ENCODE measurements at places on chromosomes 1 and 21.

GRCh38 chr1:5351366-5351765, 640.9 kb downstream of the NPHP4 start:
- DNase-seq, result no peak

GRCh38 chr1:10631121-10631810, 156.5 kb downstream of the PEX14 start:
- DNase-seq, result no peak

DNA sequence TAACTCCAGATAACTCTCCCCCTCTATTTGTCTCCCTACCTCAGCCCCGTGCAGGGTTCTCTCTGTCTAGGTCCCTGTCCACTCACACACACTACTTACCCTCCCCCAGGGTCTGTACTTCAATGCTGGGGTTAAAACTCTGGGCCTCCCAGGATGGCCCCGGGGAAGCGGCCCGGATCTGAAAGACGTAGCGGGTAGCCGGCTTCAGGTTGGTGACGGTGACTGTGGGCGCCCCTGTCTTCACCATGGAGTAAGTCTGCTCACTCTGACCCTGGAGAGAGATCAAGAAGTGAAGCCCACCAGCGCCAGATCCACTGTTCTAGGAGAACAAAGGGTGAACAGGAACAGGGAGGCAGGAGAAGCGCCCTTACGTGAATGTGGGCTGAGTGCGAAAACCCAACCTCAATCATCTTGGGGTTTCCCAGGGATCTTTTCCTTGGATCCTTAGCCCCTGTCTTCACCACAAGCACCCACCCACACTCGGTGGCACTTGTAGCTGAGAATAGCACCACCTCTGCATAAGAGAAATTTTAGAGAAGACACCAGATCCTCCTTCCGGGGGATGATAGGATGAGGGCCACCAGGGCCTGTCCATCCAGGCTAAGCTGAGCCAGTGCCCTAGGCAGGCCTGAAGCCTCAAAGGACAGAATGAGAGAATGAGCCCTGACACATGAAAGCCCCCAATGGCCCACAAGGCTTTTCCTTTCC, 33.5 kb downstream of the EPHA10 start:
- no peak for DNase-seq

DNA sequence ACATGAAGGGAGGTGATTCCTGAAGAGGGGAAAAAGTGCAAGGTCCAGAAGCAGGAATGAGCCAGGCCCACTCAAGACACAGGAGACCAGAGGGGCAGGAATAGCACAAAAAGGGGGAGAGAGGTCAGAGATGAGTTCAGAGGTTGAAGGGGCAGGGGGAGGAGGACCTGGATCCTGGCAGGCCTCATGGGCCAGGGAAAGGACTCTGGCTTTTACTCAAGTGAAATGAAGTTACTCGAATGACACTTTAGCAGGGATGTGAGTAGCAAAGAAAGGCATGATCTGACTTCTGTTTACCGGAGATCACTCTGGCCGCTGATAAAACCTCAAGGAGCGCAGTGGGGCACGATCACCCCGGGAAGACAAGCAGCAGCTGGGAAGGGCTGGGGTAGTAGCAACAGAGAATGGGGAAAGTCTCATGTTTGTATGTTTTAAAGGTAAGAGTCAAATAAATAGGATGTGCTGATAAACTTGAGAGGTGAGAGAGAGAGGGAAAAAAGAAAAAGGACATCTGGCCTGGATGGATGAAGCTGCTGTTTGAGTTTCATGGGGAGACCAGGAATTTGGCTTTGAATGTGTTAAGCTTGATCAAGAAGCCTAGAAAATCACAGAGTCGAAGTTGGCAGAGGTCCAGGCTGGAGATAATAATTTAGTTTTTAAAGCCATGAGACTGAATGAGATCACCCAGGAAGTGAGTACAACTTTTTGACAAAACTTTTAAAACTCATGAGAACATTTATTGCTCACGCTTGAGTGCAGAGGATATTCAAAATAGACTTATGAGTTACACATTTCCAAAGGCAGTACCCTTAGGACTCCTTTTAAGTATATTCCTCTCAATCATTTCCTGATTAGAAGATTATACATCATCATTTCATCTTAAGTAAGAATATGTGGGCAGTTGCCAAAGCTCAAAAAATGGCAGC, 156.0 kb downstream of the RERE start:
- DNase-seq, result no peak

GRCh38 chr1:215793180-215793579, 226.1 kb downstream of the KCTD3 start:
- DNase-seq, result no peak

DNA sequence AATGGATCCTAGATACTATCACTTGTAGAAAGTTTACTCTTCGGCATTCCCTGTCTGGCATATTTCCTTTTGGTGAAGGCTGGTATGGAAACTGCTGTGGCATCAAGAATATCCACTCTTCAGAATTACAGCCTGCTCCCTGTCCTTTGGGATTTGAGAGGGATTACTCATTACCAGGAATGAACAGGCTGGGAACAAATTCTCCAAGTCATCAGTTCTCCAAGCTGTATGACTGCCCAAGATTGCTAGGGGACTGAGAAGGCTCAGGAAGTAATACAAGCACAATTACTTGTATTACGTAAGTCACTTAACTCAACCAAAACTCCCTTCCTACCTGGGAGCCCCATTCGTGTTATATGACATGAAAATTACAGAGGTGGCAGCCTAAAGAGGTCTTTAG, 49.6 kb downstream of the CD58 start:
- no peak for DNase-seq

DNA sequence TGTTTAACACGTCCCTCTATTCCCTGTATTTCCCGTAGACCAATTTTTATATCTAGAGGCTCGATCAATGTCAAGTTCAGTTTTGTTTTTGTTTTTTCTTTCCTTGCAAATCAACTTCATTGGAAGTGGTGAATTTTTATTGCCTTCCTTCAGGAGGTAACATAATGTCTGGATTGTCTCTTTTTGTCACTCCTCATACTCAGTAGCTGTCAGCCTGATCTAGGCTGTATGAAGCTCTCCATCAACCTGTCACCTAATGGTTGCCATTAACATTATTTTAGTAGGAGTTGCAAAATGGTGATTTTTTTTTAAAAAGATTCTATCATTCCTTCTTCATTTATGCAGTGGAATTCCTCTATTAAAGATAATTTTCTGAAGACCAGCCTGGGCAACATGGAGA, 49.7 kb upstream of the KIF26B start:
- DNase-seq, result no peak

DNA sequence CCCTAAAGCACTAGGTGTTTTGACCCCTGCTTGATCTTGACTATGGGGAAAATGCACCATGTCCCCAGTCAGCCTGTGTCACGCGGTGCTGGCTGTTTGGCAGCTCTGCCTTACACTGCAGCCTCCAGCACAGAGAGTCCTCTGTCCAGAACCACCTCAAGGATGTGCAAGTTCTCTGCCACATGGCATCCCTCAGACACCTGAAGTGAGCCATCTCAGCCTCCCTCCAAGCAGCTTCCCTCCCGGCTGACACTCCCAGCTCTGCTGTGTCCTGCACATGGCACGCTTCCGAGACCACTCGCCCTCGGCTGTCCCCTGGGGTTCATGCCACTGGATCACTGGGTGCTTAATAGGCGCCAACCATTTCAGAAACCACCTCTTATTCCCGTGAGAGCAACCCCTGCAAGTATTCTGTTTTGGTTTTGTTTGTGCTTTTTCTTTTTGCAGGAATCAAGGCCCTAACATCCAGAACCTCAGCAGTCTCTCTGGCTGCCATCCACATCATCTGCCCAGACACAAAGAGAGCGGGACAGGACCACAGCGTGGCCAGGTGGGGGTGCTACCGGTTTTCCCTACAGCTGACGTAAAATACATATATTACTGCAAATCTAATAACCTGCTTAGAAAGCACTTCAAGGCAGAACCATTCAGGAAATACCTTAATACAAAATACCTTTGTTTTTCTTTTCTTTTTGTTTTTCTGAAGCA, 45.7 kb downstream of the CAPZB start:
- no peak for DNase-seq

DNA sequence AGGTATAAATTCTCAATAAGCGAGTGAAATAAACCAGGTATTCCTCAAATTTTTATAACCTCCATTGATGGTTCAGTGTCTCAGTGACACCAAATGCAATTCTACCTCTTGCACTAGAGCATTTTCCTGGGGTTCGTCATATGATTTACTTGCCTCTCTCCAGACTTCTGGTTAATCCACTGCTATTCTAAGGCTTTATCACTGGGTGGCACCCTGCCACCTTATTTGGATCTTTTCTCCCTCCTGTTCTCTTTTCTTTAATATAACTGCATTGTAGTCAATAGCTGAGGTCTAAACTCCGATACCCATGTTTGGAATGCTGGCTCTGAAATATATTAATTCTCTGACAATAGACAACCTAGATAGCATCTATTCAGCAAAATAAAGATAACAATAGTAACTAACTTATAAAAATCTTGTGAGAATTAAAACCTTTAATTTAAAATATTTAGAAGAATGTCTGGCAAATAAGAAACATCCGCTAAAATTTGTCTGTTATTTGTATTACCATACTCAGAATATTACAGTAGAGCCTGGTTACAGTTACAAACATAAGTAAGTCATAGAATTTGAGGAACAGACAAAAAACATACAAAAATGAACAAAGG, 436.4 kb downstream of the PLA2G4A start:
- DNase-seq, result peak; percentile 88

DNA sequence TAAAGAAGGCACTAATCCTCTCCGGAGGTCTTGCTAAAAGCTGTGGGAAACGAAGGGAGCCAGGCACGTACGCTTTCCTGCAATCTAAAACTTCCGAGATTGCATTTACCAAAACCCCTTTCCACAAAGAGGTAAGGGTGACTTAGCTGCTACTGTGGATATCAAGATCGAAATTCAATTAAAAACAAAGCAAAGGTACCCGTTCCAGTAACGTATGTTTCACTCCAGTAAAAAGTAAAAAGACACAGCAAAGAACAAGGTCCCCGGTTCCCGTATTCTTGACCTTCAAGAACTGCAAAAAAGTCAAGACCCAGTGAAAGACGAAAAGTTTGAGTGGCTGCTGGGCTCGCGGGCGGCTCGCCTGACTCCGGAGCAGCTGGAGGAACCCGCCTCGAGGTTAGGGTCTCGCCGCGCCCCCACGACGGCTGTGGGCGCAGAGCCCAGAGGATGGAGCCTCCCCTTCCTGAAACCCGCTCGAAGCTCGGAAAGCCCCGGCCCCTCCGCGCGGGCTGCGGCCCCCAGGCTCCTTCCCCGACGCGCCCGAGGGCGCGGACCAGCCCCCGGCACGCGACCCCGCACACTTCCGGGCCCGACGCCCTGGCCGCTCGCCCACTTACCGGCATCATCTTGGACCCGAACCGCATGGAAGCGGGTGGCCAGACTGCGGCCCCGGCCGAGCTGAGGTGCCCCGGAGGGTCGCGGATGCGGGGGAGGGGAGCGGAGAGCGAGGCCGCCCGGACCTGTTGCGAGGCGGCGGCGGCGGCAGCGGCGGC, 524 bp downstream of the TP53BP2 start:
- DNase-seq, result peak; percentile 51

DNA sequence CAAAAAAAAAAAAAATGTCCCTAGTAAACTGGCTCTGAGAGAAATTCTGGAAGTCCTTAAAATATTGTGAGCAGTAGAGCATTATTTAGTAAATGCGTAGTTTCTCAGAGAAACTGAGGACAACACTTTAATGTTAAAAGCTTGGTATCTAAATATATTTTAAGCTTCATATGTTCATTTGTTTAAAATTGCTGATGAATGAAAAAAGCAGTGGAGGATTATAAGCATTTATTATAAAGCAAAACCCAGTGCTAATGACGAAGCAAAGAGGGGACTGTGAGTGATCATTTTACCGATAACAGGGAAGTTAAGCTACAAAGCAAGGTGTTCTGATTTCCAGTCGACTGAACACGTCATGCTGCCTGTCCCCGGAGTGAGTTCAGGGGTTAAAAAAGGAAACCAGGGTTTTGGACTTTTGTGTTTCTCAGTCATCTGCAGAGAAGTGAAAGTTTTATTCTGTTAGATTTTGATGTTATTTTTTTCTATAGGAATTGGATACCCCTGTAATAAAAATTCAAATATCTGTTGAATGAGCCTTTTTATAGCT, 64.5 kb upstream of the SCCPDH start:
- no peak for DNase-seq

GRCh38 chr1:170001266-170001665, 73.2 kb downstream of the KIFAP3 start:
- DNase-seq, result no peak

DNA sequence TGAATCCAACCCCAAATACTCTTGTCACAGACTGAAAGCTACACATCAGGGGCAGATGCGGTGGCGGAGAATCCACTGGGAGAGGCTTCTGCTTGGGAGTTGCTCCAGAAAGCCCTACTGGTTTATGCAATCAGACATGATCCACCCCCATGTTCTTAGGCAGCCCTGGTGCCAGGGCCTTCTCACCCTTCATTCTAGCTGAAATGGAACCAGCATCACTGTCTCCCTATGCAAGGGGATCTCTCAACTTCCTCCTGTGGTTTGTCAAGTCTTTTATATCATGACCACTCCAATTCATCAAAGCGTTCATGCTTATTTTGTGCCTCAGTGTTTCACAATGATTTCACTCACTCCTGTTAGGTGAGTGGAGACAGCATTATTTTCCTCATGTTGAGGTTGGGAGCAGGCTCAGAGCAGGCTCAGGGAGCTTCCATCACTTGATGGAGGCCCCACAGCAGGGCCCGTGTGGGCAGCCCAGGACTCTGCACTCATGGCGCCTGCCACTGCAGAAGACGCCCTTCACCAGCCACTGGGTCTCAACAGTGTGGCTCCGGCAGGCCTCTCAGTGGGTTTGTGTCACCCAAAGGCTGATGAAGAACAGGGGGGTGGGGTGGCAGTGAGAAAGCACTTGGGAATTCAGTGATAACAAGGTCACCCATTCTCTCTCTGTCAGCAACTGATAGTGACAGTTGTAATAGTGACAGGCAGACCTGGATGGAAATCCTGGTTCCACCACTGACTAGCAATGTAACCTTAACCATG, 67.1 kb downstream of the CD58 start:
- DNase-seq, result no peak

GRCh38 chr21:45004481-45005247, 64.8 kb downstream of the SLX9 start:
- no peak for DNase-seq

- DNase-seq, result no peak
Measured at GRCh38 chr1:60908159-60908558, 174.2 kb upstream of the NFIA start.

GRCh38 chr1:180579961-180580611, 21.3 kb downstream of the OVAAL start:
- no peak for DNase-seq

DNA sequence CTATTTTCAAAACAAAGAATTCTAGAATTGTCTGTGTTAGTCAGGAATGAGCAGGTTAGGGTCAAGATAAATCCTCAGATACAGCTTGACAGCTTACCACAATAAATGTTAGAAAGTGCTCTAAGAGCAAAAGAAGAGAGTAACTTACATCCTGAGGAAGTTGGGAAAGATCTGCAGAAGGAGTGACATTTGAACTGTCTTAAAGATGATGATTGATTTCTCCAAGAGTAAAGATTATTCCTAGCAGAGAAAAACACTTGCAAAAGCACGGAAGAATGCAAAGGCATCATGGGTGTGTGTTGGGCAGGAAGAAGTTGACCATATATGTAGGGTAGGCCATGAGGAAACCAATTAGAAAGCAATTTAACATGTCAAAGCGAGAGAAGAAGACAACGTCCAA, 175.4 kb downstream of the LRRC7 start:
- no peak for DNase-seq

Measured in NCI-H526 (cell line).